ENCODE measurements at places on chromosomes 6 and 20.
A peak's percentile ranks its signal among the peaks of the same experiment; 100 is the strongest.

DNA sequence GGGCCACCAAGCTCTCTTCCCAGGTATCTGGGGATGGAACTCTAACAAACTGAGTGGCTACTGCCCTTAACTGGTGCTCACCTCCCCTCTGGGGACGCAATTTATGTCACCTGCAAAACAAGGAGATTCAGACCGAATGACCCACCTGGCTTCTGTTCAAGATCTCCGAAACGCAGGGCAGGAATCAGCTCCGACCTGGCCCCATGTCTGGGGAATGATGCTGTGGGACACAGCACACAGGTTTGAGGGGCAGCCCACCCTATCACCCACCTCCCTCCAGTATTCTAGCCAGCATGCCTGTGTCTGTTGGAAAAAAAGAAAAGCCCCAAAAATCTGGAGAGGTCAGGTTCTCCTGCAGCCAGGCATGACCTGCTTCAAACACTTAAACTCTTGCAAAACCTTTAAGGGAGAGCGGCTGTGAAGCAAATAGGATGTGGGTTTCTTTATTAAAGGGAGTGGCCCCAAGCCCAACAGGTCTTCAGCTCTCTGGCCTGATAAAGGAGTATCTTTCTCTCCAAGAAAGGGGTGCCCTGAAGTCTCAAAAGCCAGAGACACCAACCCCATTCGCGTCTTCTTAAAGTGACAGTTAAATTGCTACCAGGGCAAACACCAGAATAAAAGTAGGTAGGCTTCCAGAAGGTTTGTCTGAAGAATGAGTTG is 6.4 kb downstream of the PREX1 start:
- no peak for DNase-seq

DNA sequence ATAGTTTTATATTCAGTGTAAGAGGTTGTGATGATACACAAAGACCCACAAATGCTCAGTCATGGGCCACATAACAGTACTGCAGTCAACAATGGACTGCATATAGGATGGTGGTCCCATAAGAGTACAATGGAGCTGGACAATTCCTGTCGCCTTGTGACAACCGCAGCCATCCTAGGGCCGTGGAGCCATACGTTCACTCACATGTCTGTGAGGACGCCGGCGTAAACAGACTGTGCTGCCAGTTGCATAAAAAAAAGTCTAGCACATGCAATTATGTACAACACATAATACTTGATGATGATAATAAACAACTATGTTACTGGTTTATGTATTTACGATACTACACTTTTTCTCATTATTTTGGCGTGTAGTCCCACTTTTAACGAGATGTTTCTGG is 30.9 kb downstream of the BFSP1 start:
- DNase-seq: no peak

DNA sequence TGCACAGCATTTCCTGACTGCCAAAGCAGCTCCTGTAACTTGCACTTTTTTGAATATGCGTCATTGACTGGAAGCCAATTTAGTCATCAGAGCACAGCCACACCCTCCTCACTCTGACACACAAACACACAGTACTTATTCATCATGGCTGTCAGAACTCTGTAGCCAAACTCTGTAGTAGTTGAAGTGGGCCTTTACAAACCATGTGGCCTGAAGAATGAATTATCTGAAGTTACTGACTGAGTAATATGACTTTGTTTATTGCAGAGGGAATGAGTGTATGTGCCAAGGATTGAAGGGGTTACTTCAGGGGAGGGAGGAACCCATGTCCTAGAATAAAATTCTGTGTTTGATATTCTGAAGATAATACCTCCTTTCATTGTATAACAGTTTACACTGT is 102.7 kb downstream of the FIG4 start:
- DNase-seq: peak; percentile 79

DNA sequence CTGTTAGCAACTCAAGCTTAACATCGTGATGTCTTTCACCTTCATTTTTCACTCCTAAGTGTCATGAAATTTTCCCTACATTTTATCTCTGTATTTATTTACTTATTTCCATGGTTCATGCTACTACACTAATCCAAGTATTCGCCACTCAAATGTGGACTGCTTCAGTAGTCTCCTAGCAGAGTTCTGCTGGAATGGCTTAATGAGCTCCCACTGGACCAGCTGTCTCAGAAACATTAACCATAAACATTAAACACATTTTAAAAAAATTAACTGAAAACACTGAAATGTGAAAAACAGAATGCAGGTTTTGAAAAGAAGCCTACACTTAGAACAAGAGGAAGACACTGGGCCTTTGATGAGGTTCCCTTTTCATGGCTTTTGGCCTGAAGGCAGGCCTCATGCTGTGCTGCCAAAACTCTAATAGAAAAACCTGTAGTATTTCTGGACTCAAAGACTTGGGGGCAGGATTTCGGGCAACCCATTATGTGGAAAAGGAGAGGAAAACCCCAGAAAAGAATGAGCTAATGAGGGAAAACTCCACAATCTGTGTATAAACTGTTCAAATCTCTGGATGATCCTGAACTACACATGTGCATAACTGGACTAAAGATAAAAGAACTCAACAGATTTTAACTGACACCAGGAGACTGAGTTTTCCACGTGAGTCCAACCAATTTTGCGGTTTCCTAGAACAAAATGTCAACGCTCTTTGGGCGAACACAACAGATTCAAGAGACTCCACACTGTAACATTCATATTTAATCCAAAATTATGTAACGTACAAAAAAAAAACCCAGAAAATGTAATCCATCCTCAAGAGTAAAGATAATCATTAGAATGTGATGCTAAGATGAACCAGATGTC is 33.0 kb downstream of the SAMD3 start:
- DNase-seq: no peak

DNA sequence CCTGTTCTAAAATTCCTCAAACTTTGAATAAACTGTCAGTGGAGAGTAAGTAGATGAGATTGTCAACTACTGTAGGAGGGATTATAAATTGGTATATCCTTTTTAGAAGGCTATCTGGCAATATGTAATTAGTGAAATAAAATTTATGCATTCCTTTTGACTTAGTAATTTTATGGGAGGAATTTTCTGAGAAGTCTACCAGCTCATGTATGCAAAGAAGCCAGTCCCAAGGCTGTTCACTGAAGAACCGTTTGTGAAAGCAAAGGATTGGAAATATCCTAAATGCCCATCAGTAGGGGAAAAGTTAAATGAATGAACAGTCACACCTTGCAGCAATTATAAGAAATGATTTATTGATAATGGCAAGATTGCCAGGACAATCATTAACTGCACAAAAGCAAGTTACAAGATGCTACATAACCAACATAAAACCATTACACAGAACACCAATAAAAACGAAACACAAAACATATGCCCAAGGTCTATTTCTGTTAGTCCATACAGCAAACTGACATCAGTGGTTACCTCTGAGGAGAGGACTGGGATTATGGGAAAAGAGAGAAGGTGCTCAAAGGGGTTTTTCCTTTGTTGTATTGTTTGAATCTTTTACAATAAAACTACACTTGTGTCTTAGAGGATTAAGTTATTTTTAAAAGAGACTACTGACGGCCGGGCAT is 4.6 kb upstream of the DSTN start:
- DNase-seq: no peak

GRCh38 chr6:144731229-144731628 is 446.1 kb downstream of the UTRN start:
- no peak for DNase-seq

DNA sequence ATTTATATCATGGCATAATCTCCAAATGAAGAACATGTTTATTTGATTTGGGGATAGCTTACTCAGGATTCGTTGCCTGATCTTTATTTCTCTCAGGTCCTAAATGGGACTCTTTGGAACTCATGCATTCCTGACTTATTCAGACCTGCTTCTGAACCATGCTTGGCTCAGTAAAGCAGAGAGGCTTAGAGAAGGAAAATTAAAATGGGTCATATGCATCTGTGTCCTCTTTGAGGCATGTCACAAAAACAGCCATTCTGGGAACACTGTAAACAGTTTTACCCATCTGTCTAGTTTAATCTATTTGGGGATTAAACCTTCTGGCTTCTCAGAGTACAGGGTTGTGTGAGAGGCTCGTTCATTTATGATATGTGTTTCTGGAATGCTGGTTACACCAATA is 1017.3 kb downstream of the KIF16B start:
- no peak for DNase-seq

- peak; percentile 7 for DNase-seq
Measured at GRCh38 chr6:69729870-69730449, 66.8 kb downstream of the LMBRD1 start.

DNA sequence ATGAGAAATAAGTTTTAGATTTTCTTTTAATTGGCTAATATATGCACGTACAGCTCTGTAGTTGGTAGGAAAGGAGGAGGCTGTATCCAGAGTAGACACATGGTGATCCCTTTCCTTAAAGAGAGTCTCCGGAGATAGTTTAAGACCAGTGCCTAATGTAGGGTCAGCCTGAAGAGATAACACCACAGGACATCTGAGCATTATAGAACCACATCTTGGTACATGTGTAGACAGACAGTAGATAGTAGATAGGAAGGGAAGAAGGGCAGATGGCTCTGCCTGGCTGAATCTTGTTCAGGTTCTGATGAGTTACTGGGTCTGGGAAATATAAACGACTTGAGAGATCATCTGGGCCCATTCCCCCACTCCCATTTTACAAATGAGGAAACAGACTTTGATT is 18.5 kb downstream of the CHMP4B start:
- no peak for DNase-seq
